ENCODE measurements at places on chromosomes 5 and 9.

- DNase-seq = no peak
Measured at GRCh38 chr9:14350349-14350728, 36.4 kb upstream of the NFIB start.

DNA sequence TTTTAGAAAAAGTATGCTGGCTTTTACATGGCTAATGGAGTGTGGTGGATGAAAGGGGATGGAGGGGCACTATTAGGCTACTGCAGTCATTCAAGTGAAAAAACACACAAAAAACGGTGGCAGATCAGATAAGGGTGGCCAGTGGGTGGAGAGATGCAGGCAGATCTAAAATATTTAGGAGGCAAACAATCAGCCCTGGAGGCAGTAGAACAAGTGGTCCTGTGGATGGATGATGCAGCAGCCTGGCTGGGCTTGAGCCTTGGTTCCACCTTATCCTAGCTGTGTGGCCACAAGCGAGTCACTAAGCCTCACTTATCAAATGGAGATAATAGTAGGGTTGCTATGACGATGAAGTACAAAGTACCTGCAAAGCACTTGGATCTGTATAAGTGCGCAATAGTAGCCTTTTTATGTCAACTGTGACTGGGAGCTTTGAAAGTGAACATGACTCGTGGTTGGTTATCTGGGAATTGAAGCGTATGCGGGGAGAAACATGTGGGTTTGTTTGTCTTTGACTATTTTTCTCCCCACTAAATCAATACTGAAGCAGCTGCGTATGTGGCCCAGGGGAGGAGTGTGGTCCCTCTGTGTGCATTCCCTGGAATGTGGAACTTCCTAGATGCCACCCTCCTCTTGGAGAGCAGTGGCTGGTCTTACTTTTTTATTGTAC is 20.2 kb downstream of the NSG2 start:
- no peak for DNase-seq

GRCh38 chr9:14418301-14418940 is 104.5 kb upstream of the NFIB start:
- no peak for DNase-seq

DNA sequence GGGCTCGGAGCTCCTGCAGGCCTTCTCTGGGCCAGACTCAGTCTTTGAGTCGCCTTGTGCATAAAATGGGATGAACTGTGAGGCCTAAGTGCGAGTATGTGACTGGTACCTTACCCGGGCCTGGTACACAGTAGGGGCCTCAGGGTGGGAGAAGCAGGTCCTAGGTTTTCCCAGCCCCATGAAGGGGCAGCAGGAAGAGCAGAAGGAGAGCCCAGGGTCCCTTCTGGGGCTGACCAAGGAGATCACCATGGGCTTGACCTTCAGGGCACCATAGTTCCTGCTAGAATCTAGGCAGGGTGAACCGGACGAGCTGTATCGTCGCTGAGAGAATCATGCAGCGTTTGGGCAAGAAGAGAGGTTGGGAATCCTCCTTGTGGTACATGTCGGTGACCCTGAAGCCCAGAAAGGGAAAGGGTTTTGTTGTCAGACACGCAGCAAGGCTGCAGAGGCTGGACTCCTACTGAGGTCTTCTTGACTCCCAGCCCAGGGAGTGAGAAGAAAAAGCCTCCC is 373 bp upstream of the PHYKPL start:
- no peak for DNase-seq

DNA sequence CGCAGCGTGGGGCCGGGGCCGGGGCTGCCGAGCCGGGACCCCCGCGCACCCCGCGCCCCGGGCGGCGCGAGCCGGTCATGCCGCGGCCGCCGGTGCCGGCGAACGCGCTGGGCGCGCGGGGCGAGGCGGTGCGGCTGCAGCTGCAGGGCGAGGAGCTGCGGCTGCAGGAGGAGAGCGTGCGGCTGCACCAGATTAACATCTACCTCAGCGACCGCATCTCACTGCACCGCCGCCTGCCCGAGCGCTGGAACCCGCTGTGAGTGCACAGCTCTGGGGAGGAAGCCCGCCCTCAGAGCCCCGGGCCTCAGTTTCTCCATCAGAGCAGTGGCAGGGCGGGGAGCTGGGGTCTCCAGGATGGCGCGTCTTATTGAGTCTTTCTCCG is 335 bp downstream of the GALNT12 start:
- no peak for DNase-seq

DNA sequence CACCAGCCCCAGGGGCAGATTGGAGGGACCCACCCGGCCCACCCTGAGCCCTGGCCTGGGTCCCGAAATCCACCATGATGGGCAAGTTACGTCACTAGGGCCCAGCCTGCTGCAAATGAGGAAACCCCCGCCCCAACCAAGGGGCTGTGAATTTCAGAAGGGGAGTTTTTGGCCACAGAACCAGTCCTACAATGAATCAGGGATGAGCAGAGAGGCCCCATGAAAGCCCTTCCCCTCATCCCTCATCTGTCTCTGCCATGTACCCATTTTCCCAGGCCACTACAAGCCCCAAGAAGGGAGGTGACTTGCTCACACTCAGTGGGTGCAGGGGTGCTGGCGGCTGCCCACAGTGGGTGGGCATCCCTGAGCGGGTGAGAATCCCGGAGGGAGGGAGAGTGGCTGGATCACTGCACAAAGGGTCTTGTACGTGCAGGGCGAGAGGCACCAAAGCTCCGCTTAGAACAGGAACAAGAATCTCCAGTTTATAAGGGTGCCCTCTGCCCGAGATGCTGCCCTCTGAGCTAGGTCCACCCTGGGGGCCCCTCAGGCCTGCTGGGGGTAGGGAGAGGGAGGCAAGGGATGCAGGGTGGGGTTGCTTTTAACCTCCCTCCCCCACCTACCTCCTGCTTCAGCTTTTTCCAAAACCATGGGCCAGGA is 10.4 kb upstream of the TCF7 start:
- DNase-seq = no peak

- no peak for DNase-seq
Measured at GRCh38 chr5:78747055-78747454, 98.5 kb upstream of the LHFPL2 start.

GRCh38 chr9:26682041-26682440 is 210.6 kb downstream of the CAAP1 start:
- no peak for DNase-seq

- no peak for DNase-seq
Measured at GRCh38 chr9:133740911-133741310, 2.8 kb upstream of the SARDH start.

- peak; percentile 28 for DNase-seq
Measured at GRCh38 chr5:115180165-115180709, 10.5 kb upstream of the TRIM36 start.

- DNase-seq = peak; percentile 80
Measured at GRCh38 chr5:157718519-157718918, 12.7 kb upstream of the THG1L start.

- no peak for DNase-seq
Measured at GRCh38 chr9:5460157-5460556, 9.8 kb downstream of the CD274 start.

- no peak for DNase-seq
Measured at GRCh38 chr9:128114326-128115186, 13.0 kb downstream of the PTGES2 start.

DNA sequence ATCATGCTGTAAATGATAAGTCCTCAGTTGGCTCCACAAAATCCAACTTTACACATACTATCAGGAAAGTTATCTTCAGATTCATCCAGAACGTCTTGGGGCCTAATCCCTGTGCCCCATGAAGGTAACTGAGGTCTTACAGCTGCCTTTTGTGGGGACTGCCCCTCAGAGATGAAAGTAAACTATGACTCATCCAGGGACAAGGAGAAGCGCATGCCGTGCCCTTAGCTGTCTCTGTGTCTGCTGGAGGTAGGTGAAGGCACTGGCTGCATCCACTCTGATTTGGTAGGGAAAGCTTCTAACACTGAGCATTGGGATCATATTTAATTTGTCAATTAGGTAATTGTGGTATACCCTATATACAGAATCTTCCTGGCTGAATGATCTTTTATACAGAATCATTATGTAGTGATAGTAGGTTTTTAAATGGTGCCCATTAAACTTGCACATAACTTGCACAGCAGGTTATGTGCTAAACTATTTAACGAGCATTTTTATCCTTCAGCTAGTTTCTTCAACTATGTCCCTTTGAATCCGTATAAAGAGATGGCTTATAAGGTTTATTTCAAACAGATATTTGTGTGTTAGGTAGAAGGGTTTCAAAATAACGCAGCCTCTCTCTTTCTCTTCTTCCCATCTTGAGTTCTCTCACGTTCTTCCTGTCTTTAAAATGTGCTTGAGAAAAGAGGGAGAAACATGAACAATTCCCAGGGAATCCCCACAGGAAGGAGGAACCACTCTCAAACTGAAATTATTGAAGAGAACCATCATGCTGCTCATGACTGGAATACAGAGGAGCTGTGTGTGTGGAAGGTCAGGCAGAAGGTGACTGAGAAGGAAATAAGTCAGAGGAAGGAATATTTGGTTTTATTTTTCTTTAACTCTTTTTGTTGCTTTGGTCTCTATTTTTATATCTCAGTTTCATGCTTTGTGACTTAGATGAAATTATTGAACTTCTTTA is 250.9 kb downstream of the CD180 start:
- DNase-seq = no peak

DNA sequence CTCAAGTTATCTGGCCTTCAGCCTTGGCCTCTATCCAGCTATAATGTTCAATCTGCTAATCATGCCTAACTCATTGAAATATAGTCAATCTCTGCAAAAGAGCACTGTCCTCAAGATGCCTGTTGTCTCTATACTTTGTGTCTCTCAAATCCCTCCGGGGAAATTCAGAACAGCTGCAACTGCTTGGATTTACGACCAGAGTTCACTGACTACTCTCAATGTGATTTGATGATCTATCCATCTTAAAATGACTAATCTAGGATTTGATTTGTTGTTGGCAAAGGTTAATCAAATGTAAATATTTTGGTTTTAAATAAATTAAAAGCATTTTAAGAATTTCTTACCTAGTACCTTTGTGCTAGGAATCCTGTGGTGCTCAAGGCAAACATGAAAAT is 40.9 kb downstream of the SVEP1 start:
- DNase-seq = no peak

DNA sequence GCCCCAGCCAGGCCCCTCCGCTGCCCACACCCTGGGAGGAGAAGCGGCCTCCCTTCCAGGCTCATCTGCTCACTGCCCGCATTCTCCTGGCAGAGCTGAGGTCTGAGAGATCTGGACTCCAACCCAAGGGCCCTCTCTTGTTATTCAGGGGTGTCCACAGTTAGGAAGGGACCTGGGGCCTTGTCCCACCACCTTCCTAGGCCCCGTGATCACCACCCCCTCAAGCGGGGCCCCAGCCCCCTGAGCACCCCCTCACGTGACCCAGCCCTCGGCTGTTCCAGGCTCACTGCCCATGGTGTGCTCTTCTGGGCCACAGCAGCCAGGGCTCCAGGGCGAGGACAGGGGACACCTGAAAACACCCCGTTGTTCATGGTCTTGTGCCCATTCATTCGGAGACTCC is 48.7 kb downstream of the NEURL1B start:
- DNase-seq = no peak

DNA sequence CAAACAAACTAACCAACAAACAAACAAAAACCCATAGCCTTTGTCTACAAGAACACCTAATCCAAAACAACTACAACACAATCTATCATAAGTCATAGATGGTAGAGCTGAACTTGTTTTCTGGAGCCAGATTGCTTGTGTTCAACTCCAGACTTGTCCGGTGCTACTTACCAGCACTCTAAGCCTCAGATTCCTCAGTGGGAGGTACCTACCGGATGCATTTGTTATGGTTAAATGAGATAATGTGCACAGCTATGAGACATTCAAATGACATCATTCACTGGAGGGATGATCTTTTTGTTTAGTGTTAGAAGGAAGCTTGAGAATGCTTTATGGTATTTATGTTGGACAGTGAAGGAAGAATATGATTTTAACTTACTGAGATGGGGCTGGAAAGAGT is 592.9 kb upstream of the C9orf72 start:
- peak; percentile 10 for DNase-seq

- DNase-seq = peak; percentile 59
Measured at GRCh38 chr5:77390795-77391194, 101.3 kb downstream of the WDR41 start.

GRCh38 chr5:71744009-71744790 is 25.1 kb downstream of the CARTPT start:
- DNase-seq = no peak

- no peak for DNase-seq
Measured at GRCh38 chr9:4936823-4937222, 48.2 kb upstream of the JAK2 start.

DNA sequence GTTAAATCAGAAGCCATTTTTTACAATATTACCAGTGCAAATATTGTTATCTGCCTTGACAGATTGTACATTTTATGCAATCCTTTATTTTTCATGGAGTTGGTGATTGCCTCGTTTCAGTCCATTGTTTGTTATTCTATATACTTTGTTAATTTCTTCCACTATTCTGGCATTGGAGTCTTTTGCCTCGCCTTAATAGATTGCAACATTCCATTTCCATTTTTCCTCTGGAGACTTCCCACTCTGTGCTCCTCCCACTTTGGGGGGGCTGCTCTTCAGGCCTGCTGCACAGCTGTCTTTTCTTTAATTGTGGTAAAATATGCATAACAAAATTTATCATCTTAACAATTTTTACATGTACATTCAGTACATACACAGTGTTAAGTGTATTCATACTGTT is 4.4 kb upstream of the DCAF10 start:
- DNase-seq = no peak

- DNase-seq = no peak
Measured at GRCh38 chr5:42422656-42423280, 471 bp upstream of the GHR start.

DNA sequence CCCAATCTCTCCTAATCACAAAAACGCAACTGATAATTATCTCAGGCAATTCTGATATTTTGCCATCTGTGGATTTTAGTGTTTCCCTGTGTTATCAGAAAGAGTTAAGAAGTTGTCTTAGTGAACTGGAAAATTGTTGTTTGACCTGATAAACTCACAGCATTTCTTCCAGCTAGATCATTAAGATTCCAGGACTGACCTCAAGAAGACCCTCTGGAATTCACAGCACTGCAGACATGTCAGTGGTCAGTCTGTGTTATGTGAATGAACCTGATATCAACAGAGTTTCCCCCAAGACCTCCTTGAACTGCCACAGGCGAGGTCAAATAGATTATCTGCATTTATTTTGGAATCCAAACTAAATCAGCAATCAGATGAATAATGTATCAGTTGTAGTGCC is 174.7 kb downstream of the FBXL7 start:
- DNase-seq = no peak

GRCh38 chr9:34185778-34186551 is 7.1 kb downstream of the UBAP1 start:
- peak; percentile 93 for DNase-seq

DNA sequence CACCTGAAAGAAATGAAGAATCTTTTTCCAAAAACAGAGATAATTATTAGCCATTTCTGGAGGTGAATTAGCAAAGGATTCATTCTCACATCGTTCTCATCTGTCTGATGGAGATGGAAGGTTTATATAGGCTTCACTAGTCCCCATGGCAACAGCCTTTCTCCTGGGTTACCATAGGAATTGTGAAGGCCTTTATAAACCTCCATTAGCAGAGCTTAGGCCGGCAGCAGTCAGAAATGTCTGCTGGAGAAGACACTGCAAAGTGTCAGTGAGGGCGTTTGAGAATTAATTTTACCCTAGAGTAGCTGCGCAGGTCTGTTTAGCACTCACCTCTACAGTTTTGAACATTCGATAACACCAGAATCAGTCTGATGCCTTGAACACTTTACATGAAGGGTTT is 290.4 kb upstream of the NR4A3 start:
- DNase-seq = no peak

Data from astrocyte of the spinal cord (primary cell).